Adrenal gland (tissue), 19 donors: ENCODE measurements at places on chromosomes 5 and 9. TPM values are rescaled to one million over a fixed set of nuclear protein-coding genes. Genes with fewer than 3 reads are reported as not detected.

STXBP1 gene
- 61.6 TPM for polyA plus RNA-seq

CER1 gene
- polyA plus RNA-seq, result not detected

HK3 gene
- 2.1 TPM for polyA plus RNA-seq

C8G gene
- 1.1 TPM for polyA plus RNA-seq

OR1B1 gene
- not detected for polyA plus RNA-seq

PCDHB10 gene
- polyA plus RNA-seq, result 0.81 TPM

RLN2 gene
- polyA plus RNA-seq, result not detected

C5orf47 gene
- 0.16 TPM for polyA plus RNA-seq

PGM5 gene
- 27.3 TPM for polyA plus RNA-seq

GCNT4 gene
- 0.27 TPM for polyA plus RNA-seq

SPATA6L gene
- 0.95 TPM for polyA plus RNA-seq

MRPL22 gene
- polyA plus RNA-seq, result 129 TPM

IL6ST gene
- 39.0 TPM for polyA plus RNA-seq

NTRK2 gene
- 1.2 TPM for polyA plus RNA-seq

C9orf153 gene
- polyA plus RNA-seq, result not detected

SEMA6A gene
- 112 TPM for polyA plus RNA-seq

TMEM252 gene
- not detected for polyA plus RNA-seq

SYK gene
- 3.0 TPM for polyA plus RNA-seq

NMUR2 gene
- 0.03 TPM for polyA plus RNA-seq

TRPM3 gene
- 0.27 TPM for polyA plus RNA-seq

C7 gene
- polyA plus RNA-seq, result 1,201 TPM

UGT3A1 gene
- polyA plus RNA-seq, result 0.22 TPM

PDLIM4 gene
- polyA plus RNA-seq, result 14.3 TPM

IFNE gene
- polyA plus RNA-seq, result not detected

SLC46A2 gene
- polyA plus RNA-seq, result 0.07 TPM

GRIA1 gene
- polyA plus RNA-seq, result 1.1 TPM

BTNL3 gene
- polyA plus RNA-seq, result 0.03 TPM

PLAC8L1 gene
- polyA plus RNA-seq, result 0.97 TPM

GFI1B gene
- not detected for polyA plus RNA-seq

RARS1 gene
- polyA plus RNA-seq, result 82.3 TPM
